Activated CD4-positive, alpha-beta T cell treated with anti-CD3 and anti-CD28 coated beads, Interleukin-2, amount 50 U/mL, for 16 hours (primary cell): ENCODE measurements at places on chromosomes 5 and 9.

DNA sequence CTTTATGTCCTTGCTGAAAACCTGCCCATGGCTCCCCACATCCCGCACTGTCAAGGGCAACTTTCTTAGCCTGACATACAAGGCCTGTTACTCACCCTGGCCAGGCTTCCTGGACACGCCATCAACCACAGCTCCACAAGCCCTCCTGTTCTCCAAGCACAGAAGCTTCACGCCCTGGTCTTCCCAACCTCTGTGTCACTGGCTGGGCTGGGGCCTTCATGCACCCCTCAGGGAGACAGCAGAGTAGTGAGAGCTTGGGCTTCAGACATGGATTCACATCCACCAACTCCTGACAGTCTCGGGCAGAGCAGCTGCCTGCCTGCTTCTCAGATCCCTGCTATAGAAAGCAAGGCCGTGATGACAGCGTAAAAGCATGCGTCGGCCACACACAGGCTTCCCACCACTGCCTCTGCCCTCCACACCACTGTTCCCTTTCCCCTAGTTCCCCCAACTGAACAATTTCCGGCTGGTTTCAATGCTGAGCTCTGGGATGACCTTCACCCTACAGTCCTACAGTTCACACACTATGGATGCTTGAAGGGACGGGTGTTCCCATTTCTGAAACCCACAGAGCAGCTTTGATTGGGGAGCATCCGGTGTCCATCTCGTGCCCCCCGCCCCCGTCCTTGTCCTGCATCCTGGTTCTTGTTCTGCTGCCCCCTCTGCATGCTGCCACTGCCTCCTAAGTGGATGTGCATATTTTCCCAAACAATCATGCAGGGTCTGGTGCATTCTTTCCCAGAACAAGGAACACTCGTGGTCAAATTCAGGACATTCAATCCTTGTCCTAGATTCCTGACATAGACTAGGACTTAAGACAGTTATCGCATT is 33.4 kb upstream of the ADAMTS2 start:
- no peak for DNase-seq

DNA sequence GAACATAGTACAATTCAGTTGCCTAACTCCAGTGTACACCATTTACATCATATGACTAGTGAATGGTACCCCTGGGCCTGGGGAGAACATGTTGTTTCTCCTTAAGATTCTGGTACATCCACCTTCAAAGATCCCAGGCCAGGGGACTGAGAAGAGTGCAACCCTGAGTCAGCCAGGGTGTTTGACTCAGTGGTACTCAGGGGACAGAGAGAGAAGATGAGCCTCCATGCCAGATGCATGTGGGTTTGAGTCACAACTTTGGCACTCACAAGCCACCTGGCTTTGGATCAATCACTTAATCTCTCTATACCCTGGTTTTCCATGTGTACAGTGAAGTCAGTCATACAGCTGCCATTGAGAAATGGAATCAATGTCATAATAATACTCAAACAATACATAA is 53.7 kb downstream of the MAP1B start:
- DNase-seq, result no peak

- DNase-seq, result no peak
These were observed 78.4 kb downstream of the INSYN2B start for GRCh38 chr5:169901896-169902295.

GRCh38 chr9:98701576-98701975 is 7.2 kb downstream of the GABBR2 start:
- no peak for DNase-seq

DNA sequence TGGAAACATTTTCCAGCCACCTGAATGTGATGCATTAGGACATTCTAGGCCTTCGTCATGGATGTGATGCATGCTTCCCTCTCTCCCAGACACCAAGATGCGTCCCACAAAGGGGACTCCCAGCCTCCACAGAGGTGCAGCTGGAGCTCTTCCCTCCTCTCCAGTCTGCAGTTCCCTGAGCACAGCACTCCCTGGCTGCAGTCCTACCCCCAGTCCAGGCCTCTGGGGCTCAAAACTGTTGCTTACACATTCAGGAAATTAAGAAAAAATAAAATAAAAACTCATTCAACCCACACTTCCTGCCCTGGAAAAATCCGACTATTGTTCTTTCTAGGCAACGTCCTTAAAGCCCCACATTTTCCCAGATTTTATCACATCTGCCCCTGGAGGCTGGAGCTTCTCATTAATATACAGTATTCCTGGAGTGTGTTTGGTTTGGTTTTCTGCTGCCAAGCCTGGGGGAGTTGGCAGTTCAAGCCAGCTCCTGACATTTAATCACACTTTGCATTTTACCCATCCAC is 78.4 kb upstream of the ICE1 start:
- DNase-seq, result no peak

DNA sequence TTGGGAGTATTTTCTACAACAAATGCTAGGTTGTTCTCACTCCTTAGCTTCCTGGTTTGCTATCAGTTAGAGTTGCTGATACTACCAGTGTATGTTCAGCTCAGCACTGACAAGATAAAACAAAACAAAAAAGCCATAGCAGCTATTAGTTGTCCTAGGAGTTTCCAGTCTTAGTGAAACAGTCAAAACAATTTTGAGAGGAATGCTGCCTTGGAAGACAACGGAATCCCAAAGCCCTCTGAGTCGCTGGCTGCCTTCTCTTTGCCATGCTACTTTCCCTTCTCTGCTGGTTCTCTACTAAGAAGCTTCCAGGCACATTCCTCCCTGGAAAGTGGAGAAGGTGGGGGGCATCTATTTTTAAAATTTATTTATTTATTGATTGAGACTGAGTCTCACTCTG is 5.4 kb upstream of the CREBRF start:
- no peak for DNase-seq

GRCh38 chr5:71883742-71884103 is 164.6 kb downstream of the CARTPT start:
- DNase-seq, result no peak

- DNase-seq, result peak; percentile 60
These were observed 1.3 kb downstream of the ERBIN start for GRCh38 chr5:65927503-65928321.

- no peak for DNase-seq
These were observed 64.9 kb upstream of the TJP2 start for GRCh38 chr9:69109152-69109551.

DNA sequence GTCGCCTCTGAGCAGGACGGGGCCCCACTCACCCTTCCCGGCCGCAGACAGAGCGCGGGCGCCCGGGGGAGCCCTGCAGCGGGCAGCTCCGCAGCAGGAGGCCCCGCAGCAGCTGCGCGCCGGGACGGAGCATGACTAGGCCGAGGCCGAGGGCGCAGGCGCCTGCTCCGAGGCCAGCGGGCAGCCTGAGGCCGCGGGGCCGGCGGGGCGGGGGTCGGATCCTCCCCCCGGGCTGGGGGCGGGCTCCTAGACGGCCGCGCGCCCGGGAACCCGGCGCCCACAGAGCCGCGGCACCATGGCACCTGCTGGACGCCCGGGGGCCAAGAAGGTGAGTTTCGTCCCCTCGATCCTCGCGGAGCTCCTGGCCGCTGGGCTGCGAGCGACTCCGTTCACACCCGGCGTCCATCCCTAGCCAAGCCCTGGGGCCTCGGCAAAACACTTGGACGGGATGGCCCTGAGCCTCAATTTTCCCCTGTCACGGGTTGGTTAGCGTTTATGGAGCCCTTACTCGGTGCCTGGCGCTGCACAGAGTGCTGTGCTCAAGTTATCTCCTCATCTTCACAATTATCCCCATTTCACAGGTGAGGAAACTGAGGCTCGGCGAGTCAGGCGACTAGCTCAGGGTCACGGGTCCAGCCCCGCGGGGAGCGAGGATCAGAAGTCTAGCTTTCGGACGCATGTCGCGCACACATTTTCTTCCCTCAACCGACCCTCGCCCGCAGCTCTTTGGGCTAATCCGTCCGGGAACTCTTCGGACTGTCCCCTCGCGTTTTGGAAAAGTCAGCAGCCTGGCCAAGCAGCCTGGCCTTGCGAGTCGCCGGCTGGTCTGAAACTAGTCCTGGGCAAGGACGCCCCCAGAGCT is at the start of the genes BHMT2 and DMGDH:
Gene BHMT2, plus strand, starts transcription at position 280 of the 862 bp plus-strand sequence. Its CDS starts 16 bp downstream, at position 296.
Gene DMGDH, minus strand, starts transcription at position 187 of the 862 bp plus-strand sequence. Its CDS starts 54 bp downstream, at position 133.
- no peak for DNase-seq

GRCh38 chr5:103228588-103228987 is 30.0 kb upstream of the MACIR start:
- DNase-seq, result no peak

DNA sequence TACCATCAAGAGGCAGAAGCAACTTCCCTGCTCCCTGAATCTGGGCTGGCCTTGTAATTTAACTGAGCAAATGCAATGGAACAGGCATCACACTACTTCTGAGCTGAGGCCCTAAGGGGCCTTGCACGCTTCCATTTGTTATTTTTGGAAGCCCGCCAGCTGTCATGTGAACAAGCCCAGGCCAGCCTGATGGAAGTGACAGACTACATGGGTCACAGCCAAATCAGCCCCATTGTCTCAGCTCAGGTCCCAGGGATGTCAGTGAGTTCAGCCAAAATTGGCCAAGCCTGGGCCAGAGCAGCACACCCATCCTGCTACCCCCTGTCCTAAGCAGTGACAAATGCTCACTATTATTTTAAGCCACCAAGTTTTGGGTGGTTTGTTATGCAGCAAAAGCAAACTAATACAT is 72.8 kb downstream of the PRRT1B start:
- DNase-seq, result no peak

DNA sequence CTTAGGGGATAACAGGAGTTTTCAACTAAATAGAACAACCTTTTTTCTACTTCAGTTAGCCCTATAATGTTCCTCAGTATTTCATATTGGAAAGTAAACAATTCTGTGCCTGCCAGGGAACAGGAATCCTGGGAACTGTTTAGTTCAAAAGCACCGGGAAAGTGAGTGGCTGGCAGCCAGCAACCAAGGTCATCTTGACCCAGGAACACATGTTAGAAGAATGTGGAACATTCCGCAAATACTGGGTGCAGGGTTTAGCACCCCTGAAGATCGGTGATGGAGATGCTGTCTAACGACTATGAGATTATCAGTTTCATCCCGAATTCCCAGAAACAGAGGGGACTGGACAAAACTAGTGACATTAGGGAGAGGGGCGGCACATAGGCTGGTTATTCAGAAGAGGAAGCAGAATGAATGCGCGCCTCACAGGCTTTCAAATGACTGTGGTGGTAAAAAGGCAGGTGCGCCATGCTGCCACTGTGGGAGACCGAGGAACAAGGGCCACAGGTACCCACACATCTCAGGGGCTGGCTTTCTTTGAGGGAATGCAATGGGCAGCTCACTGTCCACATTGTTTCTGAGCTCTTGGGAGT is 51.2 kb downstream of the IPPK start:
- no peak for DNase-seq

- no peak for DNase-seq
These were observed 632.3 kb downstream of the CCDC171 start for GRCh38 chr9:16184964-16185646.

DNA sequence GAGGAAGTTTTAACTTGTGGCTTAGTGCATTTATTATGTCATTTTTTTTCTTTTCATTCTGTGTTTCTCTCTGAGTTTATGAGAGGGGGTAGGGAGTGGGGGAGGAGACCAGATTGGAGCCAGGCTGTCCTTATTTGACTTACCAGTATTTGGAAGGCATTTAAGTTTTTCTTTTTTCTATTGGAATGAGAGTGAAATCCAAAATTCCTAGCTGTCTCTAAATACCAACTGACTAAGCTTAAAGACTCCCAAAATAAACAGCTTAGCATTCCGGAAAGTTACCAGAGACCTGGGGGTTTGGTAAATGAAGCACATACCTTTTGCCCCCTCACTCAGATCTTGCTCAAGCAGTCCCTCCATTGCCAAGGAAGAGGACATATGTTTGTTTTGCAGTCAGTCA is 581.9 kb upstream of the BRINP1 start:
- no peak for DNase-seq

DNA sequence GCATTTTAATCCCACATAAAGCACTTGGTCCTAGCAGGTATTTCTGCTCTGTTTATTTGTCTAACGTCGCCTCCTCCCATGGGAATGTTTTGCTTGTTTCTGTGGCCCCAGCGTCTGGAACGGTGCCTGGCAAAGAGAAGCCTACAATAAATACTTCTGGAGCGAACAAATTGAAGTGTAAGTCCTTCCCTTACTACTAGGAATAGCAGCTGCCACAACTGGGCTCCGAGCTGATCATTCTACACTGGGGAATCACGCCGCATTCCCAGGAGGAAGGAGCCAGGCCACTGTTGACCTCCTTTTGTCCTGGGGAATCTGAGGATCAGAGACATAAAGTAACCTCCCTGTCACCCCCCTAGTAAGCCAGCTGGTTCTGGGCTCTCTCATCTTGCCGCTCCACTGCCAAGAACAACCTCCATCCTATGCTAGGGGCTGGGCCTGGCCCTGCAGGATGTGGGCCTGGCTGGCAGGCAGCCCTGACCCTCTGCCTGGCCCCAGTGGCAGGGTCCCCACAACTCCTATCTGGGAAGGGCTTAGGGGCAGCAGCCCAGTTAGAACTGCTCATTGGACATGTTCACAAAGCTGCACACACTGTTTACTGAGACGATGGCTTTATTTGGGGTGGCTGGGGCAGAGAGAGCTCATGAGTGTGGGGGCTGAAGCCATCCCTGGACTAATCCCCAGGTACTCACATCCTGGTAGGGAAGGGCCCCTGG is 82.8 kb downstream of the GTF3C4 start:
- DNase-seq, result no peak

GRCh38 chr5:14522721-14523120 is 58.9 kb upstream of the OTULINL start:
- no peak for DNase-seq

DNA sequence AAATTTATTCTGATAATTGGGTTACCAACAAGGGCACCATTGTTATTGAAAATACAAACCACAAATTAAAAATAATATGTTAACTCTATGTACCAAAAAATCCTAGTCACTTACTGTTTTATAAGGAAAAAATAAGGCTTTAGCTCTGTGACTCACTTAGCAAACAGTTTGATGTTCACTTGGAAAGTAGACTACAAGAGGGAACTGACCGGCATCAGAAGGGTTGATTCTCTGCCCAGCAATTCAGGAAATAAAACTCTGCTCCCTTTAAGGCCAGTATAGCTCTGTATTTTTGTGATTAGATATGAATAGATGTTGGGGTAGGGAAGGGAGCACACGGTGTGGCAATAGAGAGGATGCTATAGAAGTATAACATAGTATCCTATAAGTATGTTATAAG is 671.3 kb downstream of the LRRC70 start:
- no peak for DNase-seq

DNA sequence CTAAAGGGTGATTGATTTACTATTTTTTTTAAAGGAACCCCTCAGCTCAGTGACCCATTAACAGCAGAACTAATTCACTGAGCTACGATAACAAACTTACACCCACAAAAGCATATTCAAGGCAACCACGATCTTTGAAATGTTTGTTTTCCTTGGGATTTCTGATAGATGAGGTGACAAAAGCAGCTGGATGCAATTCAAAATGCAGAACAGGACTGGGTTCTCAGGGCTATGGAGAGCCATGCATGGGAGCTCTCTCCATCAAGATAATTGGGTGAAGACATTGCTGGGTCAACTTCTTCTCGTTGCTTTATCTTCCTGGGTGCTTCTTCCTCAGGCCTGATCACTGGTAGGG is 60.1 kb downstream of the PAPPA start:
- DNase-seq, result no peak

DNA sequence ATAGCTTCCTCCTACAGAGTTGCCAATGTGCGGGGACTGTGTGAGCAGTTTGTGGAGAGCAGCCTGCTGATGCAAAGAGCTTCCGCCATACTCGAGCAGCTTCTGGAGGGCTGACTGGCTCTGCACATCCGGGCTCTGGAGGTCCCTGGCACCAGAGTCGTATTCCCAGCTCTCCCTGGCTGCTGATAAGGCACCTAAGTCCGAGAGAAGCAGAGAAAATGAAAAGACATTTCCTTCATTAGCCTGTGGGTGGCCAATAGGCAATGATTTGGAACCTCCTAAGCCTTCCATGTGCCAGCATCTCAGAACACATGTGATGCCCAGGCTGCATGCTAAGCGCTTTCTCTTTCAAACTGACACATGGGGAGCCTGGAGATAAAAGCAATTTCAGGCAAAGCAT is 94.3 kb downstream of the TSSK1B start:
- no peak for DNase-seq
